ENCODE measurements at places on chromosomes 16 and 17. TPM values are rescaled to one million over a fixed set of nuclear protein-coding genes. Genes with fewer than 3 reads are reported as not detected.

- DNase-seq: no peak
These were observed 3.4 kb downstream of the NDRG4 start for GRCh38 chr16:58503166-58503862.

OR4D1 gene
- polyA plus RNA-seq: not detected

CMTM2 gene
- polyA plus RNA-seq: not detected

MPV17L gene
- 0.06 TPM for polyA plus RNA-seq
